ENCODE measurements at places on chromosomes 16 and 17.

DNA sequence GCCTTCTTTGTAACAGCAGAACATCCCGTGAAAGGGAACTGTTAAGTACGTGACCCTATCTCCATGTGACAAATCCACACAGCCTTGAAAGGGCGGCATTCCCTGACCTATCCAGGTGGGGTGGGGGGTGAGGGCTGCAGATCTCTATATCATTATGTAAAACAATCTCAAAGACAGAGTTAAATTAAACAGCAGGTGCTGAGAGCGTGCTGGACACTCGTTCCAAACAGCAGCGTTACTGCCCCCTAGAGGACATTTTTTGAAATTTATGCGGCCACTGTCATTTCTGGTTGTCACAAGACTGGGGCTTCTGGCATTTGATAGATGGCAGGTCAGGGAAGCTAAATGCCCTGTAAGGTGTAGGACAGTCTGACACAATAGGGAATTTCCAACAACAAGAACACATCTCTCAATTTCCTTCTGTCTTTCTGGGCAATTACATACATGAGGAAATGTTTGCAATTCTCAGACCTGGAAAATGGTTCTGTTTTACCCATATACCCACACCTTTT lies 6.7 kb upstream of the SLC25A39 start:
- no peak for DNase-seq

- DNase-seq, result no peak
These were observed 17.5 kb downstream of the SLC47A1 start for GRCh38 chr17:19551165-19551564.

DNA sequence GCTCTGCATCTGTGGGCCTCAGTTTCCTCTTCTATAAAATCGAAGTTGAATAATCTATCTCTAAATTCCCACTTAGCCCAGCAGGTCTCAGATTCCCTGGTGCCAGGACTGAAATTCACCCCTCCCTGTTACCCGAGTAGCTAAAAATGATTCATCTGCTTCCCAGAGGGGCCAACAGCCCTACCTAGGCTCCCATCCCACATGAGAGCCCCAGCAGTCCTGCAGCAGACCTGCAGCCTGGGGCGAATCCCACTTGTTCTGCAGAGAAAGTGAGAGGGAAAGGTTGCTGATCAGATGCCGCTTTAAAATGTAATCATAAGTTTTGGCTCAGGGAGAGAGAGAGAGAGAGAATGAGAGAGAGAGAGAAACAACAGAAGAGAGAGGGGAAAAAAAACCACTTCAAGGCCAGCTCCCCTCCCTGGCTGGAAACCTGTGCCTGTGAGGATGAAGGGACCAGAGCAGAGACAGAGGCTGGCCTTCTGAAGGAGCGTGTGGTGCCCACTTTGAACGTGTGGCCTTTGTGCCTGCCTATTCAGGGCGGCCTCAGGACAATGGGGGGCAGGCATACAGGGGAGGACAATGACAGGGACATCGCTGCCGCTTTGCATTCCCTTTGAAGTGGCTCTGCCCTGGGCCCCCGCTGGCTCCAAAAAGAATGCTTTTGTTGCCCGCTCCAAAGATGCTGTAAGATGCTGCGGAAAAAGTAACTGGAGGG lies 85.2 kb upstream of the NKD1 start:
- no peak for DNase-seq

- no peak for DNase-seq
These were observed 691.4 kb upstream of the EEF2KMT start for GRCh38 chr16:5789033-5789432.

DNA sequence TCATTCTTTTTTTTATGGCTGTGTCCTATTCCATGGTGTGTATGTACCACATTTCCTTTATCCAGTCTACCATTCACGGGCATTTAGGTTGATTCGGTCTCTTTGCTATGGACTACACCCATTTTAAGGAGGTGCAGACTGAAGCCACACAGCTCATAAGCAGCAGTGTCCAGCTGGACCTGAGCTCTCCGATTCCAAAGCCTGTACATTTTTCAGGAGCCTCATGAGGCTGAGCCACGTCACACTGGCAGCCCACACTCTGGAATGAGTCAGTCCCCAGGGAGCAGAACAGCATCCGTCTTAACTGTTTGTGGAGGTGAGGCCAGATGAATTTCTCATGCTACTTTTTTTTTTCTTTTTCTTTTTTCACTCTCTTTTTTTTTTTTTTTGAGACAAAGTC lies 116.1 kb downstream of the C16orf95 start:
- no peak for DNase-seq

DNA sequence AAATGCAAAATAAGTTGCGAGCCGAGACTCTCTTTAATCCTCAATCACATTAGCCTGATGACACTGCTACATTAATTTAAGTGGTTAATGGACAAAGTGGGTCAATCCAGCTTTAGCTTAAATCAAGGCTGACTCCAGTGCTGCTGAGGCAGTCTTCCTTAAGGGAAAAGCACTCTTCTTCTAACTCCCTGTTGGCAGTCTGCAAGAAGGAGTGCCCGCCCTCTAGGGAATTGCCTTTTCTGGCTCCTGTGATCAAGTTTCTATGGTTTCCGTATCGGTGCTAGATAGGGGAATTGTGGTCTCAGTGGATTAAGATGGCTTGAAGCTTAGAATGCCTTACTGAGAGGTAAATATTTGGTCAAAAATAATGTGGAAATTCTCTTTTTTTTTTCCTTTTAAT lies 41.0 kb downstream of the HS3ST3B1 start:
- no peak for DNase-seq

DNA sequence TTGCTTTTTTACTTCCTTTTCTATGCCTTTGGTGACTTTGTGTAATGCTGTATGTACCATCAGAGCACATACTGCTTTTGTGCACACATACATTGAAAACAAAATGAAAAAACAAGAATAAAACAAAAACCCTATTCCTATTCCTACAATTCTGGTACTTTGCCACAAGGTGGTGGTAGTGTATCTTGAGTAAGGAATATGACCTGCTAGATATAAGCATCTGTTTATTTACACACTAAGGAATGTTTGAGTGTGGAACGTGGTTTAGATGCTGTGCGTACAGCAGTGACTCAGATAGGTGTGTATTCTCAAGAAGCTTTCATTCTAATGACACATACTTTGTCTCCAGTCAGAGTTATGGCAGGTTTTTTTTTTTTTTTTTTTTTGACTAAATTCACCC lies 606.2 kb downstream of the WWOX start:
- no peak for DNase-seq

- no peak for DNase-seq
These were observed 2.1 kb upstream of the MRC2 start for GRCh38 chr17:62625184-62625869.

DNA sequence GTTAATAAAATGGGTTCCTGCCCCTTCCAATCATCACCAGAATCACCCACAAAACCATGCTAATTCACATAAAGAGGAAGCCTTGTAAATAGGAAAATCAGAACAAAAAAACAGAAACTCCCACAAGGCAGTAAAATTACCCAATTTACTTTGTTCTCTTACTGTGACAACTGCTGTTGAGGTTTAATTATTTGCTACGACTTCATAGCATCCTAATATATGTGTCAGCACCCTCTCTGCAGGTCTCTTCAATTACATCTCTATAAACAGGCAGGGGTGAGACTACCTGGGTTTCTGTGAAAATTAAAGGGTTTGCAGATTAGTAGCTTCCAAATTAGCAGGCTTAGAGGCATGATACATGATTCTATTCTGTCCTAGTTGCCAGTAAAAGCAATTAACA lies 2.7 kb downstream of the WDR59 start:
- no peak for DNase-seq

GRCh38 chr17:65984299-65984698 lies 207.6 kb downstream of the CEP112 start:
- DNase-seq, result no peak

- DNase-seq, result no peak
These were observed 12.6 kb downstream of the UBN1 start for GRCh38 chr16:4859900-4860255.

DNA sequence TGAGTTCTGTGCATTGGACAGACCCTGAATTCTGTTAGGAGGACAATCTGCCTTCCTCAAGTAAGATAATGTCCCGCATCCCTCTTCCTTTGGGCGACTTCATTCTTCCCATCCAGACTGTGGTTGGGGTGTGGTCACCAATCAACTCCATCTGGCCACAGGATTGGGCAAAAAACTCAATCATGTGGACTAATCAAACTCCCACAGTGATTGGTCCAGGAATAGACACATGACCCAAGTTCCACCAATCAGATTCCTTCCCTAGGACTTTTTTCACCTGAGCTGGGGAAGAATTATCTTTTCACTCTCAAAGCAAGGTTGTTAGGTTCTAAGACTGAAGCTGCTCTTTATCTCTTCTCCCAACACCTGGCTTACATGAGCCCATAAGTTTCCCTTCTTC lies 13.2 kb upstream of the NKD1 start:
- DNase-seq, result no peak

GRCh38 chr17:29433541-29433940 lies 43.4 kb downstream of the TAOK1 start:
- DNase-seq, result no peak

- no peak for DNase-seq
These were observed 17.2 kb downstream of the CD300LB start for GRCh38 chr17:74513987-74514631.

DNA sequence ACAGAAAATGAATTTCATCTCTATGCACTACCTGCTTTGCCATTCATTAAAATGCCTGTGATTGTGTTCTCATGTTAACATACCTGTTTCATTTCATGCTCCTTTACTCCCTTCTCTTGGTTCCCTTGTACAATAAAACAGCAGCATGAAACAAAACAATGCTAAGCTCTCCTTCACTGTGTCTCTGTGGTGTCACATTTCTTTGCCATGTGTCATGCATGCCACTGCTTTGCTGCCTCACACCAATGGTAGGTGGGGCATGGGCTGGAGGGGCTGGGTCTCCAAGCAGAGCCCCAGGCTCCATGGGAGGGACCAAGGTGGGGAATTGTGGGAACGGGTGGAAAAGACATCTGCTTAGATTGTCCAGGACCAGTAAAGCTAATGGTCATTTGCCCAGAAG lies 83.6 kb downstream of the RGS9 start:
- DNase-seq, result no peak

DNA sequence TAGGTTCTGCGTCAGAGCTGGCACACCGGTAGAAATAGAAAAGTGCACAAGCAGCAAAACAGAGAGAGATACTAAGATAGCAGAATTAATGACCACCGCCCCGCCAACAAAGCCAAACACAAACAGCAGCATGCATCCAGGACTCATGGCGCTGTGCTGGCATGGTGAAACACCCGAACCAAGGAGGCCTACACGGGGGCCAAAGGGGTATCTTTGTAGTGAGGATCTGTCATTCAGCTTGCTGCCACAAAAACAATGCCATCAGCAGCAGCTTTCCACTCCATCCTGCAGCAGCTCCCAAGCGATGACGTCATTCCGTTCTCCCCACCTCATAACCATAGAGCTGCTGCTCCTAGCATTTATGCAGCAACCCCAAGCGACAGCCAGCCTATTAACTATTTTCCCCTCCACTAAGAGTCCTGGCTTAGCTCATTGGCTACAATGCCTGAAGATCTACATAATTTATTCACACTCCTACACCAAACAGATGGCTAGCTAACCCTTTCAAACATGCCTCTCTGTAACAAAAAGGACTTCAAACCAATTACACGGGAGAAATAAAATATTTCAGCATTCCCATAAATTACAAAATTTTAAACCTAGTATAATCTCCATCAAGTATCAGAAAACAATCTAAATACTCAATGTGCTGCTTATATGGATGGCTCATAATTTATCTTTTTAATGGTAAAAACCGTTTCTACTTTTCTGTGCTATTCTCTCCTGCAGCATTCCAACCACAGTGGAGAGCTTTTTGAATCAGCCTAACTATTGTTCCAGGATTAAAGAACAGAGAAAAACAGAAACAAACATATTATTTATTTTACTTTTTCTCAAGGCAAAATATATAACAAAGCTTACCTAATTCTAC lies 73.9 kb downstream of the SPAG9 start:
- DNase-seq, result peak; percentile 88

GRCh38 chr16:4606354-4606753 lies 8.3 kb downstream of the UBALD1 start:
- DNase-seq, result no peak

DNA sequence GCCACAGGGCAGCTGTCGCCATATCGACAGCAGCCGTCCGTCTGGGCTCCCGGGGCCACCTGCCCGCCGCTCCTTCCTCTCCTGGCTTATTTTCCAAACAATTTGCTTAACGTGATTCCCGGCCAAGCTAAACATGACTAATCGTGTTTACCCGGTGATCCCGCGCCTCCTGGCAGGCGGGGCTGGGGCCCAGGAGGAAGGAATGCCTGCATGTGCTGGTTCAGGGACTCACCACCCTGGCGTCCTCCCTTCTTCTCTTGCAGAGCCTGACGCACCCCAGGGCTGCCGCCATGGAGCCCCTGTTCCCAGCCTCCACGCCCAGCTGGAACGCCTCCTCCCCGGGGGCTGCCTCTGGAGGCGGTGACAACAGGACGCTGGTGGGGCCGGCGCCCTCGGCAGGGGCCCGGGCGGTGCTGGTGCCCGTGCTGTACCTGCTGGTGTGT lies 6.1 kb downstream of the SSTR5 start:
- DNase-seq, result no peak

DNA sequence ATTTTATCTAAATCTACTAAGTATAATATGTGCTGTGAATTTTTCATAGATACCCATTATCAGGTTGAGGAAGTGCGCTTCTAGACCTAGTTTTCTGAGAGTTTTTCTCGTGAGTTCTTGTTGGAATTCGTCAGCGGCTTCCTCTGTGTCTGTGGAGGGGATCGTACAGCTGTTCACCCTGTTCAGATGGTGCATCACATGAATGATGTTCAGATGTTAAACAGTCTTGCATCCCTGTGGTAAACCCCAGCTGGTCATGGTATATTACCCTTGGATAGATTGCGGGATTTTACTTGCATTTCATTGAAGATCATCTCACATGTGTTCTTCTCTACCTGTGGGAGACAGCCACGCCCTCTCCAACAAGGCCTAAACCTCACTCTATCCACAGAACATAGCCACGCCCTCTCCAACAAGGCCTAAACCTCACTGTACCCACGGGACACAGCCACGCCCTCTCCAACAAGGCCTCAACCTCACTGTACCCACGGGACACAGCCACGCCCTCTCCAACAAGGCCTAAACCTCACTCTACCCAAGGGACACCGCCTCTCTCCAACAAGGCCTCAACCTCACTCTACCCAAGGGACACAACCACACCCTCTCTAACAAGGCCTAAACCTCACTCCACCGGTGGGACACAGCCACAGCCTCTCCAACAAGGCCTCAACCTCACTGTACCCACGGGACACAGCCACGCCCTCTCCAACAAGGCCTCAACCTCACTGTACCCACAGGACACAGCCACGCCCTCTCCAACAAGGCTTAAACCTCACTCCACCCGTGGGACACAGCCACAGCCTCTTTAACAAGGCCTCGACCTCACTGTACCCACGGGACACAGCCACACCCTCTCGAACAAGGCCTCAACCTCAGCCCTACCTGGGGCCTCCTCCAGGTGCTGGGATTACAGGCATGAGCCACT lies 180.2 kb upstream of the CHMP6 start:
- no peak for DNase-seq

DNA sequence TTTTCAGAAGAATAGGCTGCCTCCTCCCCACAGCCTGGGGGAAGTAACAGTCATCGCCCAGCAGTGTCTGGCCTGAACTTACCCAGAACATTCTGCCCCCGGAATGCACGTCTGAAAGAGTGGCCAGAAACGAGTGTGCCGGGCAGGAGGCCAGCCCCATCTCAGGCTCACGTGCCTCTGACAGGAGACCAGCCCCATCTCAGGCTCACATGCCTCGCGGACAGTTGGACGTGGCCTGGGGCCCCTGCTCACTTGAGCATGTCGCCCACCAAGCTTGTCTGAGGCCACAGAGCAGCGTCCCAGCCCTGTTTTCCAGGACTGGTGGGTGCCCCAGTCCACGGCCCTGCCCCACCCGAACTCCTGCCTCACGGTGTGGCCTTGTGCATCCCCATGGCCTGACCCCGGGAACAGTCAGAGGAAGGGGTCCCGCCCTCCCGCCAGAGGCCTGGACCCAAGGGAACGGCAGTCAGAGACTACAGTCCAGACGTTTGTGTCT lies 16.3 kb upstream of the CDH15 start:
- DNase-seq, result no peak

Data from amygdala (tissue), 56 donors.